ENCODE measurements at places on chromosomes 13 and 19. TPM values are rescaled to one million over a fixed set of nuclear protein-coding genes. Genes with fewer than 3 reads are reported as not detected.

DNA sequence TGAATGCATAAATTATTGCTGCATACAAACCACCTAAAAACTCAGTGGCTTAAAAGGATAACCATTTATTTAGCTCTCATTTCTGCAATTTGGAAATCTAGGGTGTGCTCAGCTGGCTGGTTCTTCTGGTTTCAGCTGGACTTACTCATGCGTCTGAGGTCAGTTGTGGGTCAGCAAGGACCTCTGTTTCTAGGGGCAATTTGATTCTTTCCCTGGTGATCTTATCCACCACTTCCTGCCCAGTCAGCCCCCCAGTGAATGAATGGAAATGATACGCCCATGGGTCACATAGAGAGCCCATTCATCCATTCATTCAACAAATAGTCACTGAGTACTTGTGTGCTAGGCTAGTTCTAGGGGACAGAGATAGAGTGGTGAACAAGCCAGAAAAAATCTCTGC is 9.9 kb downstream of the FXYD5 start:
- peak; percentile 92 for DNase-seq

GRCh38 chr19:13051557-13052165 is 51.0 kb downstream of the LYL1 start:
- peak; percentile 47 for DNase-seq

GRCh38 chr19:37007587-37008220 is 70.5 kb upstream of the ZNF420 start:
- peak; percentile 13 for DNase-seq

DNA sequence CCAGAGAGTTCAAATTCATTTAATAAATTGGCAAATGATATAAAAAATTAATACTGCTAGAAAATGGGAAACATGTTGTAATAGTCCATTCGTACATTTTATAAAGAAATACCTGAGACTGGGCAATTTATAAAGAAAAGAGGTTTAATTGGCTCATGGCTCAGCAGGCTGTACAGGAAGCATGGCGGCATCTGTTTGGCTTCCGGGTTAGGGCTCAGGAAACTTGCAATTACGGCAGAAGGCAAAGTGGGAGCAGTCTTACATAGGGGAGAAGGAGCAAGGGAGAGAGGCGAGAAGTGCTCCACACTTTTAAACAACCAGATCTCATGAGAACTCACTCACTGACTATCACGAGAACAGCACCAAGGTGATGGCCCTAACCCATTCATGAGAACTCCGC is 512.0 kb downstream of the DACH1 start:
- no peak for DNase-seq

DNA sequence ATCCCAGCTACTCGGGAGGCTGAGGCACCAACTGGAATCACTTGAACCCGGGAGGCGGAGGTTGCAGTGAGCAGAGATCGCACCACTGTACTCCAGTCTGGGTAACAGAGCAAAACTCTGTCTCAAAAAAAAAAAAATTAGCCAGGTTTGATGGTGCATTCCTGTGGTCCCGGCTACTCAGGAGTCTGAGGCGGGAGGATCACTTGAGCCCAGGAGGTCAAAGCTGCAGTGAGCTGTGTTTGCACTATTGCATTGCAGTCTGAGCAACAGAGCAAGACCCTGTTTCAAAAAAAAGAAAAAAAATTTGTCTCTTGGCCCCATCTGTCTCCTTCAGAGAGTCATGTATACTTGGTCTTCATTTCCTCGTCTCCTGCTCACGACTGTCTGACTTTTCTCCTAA is 1.6 kb downstream of the CCDC97 start:
- DNase-seq, result no peak

Gene ACER1
- polyA plus RNA-seq, result not detected

Gene POLR2E
- polyA plus RNA-seq, result 258 TPM

Gene GRK1
- polyA plus RNA-seq, result not detected

Gene GPR18
- not detected for polyA plus RNA-seq

All from mammary epithelial cell (primary cell).